Activated naive CD4-positive, alpha-beta T cell treated with anti-CD3 and anti-CD28 coated beads, Interleukin-2, amount 10 ng/mL, durations not matched to agents 5 hours and 36 hours (primary cell): ENCODE measurements at places on chromosomes 11 and 22. TPM values are rescaled to one million over a fixed set of nuclear protein-coding genes. Genes with fewer than 3 reads are reported as not detected.

OPCML gene
- total RNA-seq: not detected

PPARA gene
- 14.1 TPM for total RNA-seq

SYCE3 gene
- not detected for total RNA-seq

CCDC116 gene
- total RNA-seq: 0.26 TPM

CAPRIN1 gene
- 182 TPM for total RNA-seq

SPON1 gene
- 15.5 TPM for total RNA-seq

SGSM1 gene
- total RNA-seq: 0.10 TPM

MAPK8IP2 gene
- total RNA-seq: 0.28 TPM

RAB39A gene
- not detected for total RNA-seq
